DMS53 (cell line): ENCODE measurements at places on chromosomes 2 and 18.

- DNase-seq, result peak; percentile 6
Observed at GRCh38 chr2:64685430-64685829, 31.7 kb upstream of the SERTAD2 start.

- DNase-seq, result no peak
Observed at GRCh38 chr18:46632401-46633071, 24.5 kb downstream of the LOXHD1 start.

DNA sequence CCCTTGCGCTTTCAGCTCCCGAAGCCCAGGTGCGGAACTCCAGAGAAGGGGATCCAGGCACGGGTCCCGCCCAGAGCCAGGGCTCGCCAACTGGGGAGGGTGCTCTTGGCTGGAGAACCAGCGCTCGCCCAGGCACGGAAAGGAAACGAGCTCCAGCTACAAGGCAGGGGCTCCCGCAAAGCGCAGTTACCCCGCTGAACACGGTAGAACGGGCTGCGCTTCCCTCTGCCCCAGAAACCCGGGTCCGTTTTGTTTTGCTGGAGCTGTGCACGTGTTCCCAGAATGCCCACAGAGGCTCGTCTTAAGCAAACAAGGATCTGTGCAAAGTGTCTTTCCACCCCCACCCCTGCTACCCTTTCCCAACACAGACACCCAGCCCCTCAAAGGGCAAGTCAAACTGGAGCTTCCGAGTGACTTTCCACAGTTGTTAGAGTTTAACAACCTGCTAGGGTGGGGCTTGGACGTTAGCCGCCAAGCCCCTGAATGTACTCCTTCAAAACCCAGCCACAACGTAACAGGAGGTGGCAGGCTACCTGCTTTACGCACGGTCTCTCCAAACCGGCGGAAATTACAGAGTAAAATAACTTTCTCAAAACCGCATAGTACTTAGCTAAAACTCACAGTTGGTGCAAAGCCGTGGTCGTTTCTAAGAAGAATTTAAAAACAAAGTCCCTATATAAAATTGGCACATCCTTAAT is 775 bp downstream of the RNF125 start:
- peak; percentile 62 for DNase-seq

GRCh38 chr2:199310771-199311585 is 146.8 kb downstream of the SATB2 start:
- peak; percentile 72 for DNase-seq

DNA sequence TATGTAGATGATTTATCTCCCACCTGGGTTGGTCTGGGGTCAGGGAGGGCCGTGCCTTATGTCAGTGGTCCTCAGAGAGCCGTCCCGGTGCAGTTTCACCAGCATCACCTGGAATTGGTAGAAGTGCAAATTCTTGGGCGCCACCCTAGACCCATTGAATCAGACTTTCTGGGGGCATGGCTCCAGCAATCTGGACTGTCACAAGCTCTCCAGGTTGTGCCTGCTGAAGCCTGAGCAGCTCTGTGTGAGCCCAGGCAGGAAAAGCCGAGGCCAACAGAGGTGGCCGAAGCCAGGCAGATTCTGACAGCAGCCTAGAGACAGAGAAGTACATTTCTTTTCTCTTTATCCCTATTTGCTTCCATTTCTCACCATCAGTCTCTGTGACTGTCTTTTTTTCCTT is 98.4 kb upstream of the SEC11C start:
- DNase-seq, result no peak
